Activated B cell treated with CpG ODN at 0.5 μM for 24 hours (primary cell): ENCODE measurements at places on chromosomes 5 and 9.

DNA sequence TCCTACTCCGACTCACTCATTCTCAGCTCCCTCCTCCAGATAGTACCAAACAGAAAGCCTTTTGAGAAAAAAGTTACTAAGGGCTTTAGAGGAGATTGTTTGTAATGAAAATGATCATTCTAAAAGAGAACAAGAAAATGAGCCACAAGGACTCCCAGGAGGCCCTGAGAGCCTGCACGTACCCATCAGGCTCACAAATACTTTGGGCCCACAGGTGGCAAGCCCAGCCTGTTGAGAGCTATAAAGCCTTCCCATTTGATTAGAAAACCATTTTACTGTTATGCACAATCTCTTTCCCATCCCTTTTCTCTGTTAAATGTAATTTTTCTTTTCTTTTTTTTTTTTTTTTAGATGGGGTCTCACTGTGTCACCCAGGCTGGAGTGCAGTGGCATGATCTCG is 136.1 kb downstream of the LHFPL2 start:
- DNase-seq: no peak

DNA sequence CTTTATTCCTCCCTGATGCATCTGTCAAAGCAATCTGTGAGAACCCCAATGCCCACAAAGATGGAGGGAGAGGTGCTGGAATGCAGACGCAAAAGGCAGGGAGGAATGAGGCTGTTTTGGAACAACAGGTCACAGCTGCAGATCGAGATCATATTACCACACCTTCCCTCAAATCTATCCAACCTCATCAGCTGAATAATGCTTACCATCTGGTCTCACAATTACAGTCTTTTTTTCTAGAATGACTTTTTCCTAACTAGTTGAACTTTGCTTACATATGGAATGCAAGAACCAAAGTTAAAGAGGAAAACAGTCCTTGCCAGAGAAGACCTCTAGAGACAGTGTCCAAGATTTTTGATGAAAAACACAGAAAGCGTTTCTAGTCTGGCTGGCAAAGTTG is 158.1 kb downstream of the LPAR1 start:
- no peak for DNase-seq

DNA sequence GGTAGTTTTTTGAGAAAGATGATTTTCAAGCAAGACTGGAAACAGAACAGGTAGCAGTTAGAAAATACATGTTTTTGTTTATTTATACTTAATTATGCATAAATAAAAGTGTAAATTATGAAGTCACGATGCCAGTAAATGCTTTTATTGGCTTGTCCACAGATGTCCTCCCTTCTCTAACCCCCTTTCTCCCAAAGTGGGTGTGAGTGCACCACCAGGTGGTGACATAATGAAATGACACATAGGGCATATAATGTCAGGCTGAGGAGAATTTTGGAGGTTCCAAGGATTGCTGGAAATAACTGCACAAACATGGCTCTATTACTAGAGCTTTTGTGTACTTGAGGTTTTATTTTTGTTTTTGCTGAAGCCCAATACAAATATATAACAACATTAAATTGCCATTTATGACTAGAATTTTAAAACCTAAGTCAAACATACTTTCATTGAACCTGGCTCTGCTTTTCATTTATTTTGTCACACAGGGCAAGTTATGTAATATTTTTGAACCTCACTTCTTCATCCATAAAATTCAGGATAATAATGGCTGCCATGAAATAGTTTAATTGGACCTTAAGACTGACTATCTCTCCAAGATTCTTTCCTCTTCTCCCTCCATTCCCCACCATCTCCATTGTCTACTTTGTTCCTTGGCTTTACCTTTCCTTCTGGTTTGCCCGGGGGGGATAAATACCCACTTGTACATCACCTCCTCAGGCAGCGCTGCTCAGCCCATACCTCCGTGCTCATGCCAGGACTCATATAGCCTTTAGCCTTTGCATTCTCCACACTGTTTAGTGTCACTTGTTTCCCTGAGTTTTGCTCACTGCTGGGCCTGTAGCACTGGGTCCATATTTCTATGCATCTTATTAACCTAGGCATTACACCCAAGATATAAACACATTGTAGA is 168.8 kb downstream of the PDE4D start:
- DNase-seq: no peak

- DNase-seq: peak; percentile 29
Measured at GRCh38 chr9:95508242-95508967, 8.4 kb downstream of the PTCH1 start.

DNA sequence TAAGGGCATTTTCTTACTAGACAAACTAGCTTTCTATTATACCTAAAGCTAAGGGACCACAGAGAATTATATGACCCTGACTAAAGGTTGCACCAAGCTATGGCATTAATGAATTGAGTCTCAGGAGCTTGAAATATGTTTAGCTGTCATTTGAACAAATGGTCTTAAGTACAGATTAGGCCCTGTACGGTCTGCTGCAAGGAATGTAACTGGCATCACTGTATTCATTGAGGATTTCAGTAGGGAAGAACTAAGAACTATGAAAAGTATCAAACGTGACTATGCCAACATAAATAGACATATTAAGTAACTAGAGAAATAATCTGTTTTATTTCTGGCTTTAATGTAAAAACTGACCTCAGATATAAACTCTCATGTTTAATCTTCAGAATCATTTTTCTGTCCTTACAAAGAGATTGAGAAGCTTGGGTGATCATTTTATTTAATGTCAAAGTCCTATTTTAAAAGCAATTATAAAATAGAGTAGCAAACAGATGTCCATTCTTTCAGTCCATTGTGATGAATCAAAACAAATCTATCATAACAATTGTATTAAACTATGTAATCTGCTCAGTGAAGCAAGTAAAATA is 845.9 kb downstream of the MAT2B start:
- no peak for DNase-seq

DNA sequence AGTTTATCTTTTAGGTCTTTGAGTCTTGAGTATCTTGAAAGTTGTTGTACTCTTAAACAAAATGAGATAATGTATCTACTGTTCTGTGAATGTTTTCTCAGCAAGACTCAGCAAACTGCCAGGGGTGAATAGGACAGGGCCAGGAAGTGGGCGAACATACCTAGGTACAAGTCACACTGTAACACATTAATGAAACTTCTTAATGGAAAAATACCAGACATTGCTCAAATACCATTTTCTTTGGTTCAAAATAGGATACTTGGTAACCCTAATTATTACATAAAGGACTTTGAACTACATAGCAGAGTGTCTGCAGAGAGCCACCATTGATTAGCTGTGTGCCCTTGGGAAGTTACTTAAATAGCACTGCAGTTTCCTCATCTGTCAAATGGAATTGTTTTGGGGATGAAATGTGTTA is 197.5 kb downstream of the ARHGEF28 start:
- DNase-seq: no peak

GRCh38 chr9:132125944-132126679 is 35.7 kb upstream of the NTNG2 start:
- DNase-seq: no peak

- DNase-seq: no peak
Measured at GRCh38 chr9:4689687-4690104, 10.3 kb downstream of the CDC37L1 start.

DNA sequence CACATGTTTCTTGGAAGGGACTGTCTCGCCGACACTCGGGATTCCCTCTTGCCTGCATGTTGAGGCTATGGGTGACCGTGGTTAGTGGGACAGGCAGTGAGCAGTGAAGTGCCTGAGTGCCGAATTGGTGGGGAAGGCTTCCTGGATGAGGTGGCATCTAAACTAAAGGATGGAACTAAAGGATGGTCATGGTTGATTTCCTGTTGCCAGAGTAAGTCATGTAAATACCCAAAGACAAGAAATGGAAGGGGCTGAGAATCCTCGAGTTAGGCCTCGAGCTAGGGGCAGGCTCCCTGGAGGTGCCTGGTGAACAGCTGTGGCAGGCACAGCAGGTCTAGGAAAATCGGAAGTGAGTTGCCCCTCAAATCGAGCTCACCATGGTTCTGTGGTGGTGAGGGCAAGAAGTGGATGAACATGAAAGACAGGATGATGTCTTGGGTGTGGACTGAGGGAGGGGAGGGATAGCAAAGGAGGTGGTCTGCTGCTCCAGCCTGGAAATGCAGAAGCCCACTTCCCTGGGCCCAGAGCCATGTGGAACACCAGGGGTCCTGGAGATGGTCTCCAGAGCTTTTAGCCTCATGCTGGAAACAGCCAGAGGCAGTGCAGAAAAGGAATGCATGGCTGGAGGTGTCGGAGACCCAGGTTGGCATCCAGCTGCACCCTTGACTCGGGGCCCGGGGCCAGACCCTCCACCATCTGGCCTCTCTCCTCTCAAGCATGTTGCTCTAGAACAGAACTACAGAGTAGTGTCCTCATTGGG is 12.2 kb downstream of the CD74 start:
- no peak for DNase-seq

DNA sequence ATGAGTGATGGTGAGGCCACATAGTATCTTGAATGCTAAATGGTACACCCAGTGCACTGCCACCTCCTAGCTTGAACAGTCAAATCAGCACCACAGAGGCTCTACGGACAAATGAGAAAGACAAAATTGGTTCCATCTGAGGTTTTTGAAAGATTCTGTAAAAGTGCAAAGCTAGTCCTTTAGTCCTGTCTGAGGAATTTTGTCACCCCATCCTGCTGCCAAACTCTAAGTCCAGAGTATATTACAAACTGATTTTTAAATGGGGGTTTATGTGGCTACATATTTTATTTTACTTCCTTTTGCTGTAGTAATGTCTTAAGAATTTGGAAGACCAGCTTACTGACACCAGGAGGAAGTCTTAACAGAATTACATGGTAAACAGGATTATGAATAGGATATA is 7.7 kb downstream of the FREM1 start:
- no peak for DNase-seq

DNA sequence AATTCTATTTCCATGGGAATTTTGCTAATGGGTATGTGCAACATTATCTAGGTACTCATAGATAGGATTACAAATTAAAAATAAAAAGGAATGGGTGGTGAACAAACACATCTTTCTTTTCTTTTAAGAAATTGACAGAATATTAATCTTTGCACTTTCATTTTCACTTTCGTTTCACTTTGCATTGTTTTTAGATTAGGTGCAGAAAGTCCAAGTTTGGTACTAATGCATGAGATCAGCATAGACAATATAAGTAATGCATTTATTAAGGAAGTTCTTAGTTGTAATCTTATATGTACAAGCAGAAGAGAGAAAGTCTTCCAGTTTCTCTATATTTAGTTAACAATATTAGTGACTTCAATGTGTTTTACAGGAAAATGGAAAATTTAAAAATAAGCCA is 196.5 kb downstream of the COMMD10 start:
- DNase-seq: no peak
